ENCODE measurements at places on chromosomes 3 and 15.

DNA sequence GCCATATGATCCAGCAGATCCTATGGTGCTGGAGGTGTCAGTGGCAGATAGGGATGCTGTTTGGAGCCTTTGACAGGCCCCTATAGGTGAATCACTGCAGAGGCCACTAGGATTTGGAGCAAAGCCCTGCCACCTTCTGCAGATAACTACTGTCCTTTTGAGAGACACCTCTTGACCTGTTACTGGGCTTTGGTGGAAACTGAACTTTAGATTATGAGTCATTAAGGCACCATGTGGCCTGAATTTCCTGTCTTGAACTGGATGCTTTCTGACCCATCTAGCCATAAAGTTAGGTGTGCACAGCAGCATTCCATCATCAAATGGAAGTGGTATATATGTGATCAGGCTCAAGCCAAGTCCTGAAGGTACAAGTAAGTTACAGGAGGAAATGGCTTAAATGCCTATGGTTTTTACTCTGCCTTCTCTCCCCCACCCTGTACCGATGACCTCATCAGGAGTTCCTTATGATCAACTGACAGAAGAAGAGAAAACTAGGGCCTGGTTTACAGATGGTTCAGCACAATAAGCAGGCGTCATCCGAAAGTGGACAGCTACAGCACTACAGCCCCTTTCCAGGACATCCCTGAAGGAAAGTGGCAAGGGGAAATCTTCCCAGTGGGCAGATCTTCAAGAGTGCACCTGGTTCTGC, 565.6 kb upstream of the AGTR1 start:
- no peak for DNase-seq

- DNase-seq: no peak
Measured at GRCh38 chr3:36796881-36797280, 32.5 kb upstream of the DCLK3 start.

DNA sequence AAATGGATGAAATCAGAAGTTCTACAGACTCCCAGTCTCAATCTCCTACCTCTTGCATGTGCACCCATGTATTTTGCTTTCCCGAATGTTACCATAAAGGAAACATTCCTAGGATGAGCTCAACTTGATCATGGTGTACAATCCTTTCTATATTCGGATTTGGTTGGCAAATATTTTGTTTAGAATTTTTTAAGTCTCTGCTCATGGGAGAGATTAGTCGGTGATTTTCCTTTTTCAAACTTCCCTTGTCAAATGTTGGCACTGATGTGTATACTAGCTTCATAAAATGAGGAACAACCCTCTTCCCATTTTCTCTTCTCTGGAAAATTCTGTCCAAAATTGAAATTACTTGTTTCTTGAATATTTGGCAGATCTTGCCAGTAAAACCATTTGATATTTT, 317.6 kb upstream of the RASGRP1 start:
- DNase-seq: no peak

- no peak for DNase-seq
Measured at GRCh38 chr15:49824775-49825099, 203.9 kb downstream of the DTWD1 start.

DNA sequence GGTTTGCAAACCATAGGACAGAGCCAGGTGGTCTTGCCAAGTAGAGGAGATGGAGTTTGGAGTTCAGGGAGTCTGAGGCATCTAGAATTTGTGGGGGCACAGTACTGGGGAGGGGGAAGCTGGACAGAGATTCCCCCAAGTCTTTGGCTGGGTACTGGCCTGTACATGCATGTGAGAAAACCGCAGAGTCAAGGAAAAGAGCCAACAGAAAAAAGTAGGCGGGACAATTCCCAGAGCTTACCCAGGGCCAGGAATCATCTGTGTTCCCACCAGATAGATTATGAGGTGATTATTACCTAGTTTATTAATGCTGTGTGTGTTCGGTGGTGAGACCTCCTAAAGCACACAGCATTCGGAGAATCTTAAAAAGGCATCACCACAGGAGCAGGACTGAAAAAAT, 11.3 kb downstream of the LYSMD4 start:
- no peak for DNase-seq

DNA sequence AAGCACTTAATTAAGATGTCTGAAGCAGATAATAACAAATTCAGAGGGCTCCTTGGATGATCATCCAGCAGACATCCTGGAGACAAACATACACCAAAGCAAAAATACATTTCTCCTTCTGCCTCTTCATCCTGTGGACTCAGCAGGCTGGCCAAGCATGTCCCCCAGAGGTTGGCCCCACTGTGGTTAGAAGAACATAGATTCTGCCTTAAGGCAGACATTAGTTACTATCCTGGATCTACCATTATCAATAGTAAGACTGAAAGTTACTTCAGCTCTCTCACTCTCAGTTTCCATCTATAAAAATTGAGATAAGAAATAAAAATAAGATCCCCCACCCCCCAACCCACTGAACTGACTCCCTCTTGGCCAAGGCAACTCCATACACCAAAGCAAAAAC, 28.6 kb upstream of the TGFBR2 start:
- DNase-seq: no peak

DNA sequence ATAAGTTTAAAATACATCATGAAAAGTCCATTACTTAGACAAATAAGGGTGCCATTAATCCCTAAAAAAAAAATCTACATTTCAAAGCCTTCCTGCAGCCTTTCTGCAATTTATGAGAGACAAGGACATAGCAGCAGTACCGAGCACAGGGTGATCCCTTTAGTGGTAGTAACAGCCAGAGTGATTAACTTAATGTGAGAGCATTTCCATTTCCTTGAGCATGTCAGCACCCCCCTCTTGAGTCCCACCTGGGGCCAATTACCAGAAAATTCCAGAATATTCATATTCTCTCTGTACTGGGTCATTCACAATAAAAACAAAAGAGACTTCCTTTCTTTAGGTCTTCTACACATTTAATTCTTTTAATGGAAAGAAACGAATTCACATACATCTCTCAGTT, 546.9 kb upstream of the CCDC54 start:
- no peak for DNase-seq

DNA sequence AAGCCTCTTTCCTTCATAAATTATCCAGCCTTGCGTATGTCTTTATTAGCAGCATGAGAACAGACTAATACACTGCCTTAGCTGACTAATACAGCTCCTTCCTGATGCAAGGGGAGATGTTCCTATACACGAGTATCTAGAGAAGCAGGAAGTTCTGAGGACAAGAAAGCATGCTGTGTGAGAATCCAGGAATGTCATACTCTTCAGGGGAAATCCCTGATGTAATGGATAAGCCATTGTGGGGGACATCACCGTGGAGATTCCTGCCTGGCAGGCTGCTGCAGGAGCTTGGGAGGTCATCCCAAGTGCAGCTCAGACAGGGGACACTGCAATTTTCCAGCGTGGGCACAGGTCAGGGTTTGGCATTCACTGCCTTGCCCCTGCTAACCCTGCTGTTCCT, 476.9 kb downstream of the NR2F2 start:
- no peak for DNase-seq

DNA sequence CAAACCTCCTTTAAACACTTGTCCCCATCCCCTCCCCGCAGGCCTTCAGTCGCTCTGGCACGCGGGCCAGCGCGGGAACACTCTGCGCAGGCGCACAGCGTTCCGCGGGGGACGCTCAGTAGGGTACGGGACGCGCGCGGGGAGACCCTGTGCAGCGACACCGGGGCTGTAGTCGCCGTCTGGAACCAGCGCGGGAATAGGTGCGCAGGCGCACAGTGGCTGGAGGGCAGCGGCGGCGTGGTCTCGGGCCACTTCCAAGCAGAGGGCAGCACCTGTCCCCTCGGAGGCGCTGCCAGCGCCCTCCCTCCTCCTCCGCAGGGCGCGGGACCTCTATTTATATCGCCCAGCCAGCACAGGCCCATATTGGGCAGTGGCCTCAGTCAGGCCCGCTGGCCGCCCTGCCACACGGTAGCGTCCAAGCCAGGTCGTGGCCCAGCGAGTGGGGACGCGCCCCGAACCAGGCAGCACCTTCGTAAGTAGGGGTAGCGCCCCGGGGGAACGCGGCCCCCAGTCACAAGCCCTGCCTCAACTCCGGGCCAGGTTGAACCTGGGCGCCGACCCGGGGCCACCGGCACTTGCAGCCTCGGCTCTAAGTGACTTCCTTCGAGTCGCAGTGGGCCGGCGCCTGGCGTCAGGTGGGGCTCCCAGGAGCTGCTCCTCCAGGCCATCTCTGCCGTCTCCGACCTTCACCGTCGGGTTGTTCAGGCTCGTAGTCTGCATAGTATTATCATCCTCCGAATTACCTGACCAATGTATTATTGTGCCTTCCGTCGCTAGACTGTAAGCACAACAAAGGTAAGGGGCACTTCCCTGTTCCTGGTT, at the start of gene KBTBD12:
Gene KBTBD12, plus strand, starts transcription at position 118 of the 822 bp plus-strand sequence. CDS start 7,830 bp downstream, outside the sequence.
- no peak for DNase-seq

- DNase-seq: no peak
Measured at GRCh38 chr3:88584451-88584850, 434.7 kb downstream of the C3orf38 start.

- no peak for DNase-seq
Measured at GRCh38 chr15:66016199-66016598, 146.9 kb downstream of the RAB11A start.

GRCh38 chr15:97346221-97346620, 614.3 kb upstream of the ARRDC4 start:
- DNase-seq: no peak
